ENCODE measurements at places on chromosomes 11 and 22.

DNA sequence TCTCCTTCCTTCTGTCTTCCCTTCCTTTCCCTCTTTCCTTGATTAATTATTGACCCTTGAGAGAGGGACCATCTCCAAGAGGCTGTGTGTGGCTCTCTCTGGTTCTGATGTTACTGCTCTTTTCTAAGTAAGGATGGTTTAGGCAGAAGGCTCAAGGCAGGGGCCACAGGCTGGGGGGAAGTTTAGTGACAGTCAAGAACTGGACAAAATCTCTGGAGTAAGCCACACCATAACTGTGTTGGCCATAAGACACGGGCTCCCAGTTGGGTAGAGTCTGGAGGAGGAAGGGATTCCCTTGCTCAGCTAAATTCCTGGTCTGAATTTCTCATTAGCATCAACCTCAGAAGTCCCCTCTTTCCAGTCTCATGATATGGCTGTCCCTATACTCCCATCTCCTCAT, 74.7 kb downstream of the BUD13 start:
- DNase-seq, result no peak

DNA sequence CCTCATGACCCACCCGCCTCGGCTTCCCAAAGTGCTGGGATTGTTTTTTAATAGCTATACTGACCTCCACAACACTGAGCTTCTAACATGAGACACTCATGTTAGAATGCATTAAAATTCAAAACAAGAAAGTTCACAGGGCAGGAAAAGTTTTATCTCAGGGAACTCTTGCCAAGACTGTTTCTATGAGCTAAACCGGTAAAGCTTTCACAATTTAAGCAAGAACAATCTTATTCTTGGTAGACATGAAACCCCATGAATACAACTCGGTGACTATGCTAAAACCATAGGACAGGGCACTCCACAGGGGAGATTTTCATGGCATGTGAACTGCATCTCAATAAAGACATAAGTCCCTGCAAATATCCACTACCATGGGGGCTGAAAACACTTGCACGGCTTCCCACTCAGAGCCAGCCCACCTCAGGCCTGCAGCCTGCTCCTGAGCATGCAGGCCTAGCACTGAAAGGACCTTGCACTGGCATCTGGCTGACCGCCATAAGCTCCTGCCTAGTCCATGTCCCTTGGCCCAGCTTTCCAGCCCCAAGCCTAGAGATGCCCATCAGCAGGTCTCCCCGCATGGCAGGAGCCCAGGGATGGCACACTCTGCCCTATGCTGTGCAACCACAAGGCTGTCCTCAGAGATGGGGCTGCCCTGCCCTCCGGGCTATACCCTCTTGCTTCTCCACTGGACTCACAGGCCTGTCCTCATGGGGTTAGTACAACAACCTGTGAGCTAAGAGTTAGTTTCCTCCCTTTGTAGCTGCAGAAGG, 58.4 kb downstream of the DGCR2 start:
- no peak for DNase-seq

DNA sequence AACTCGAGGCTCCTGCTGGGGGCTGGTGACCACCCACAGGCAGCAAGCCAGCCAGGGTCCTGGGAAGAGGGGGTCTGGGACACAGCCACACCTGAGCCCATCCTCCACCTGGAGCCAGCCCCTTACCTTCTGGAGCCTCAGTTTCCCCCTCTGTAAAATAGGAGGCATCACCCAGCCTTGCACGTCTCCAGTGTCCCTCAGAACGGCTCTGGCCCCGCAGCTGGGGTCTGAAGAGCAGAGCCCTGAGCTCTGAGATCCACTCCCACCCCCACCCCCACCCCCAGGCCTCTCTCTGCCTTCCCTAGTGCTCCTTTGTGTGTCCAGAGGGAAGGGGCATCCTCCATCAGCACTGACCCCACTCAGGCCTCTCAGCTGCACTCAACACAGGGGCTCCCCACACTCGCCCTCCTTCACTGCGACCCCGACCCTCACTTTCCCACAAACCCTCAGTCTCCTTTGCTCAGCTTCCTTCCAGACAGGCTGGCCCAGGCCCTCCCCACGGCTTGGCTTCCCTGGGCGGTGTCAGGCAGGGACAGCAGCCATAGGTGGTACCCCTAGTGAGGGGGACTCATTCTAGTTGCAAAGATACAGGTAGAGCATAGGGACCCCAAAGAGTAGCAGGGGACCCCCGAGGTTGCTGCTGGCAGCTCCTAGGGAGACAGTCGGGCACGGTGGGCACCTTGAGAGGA, 33.3 kb upstream of the KCNQ1OT1 start:
- DNase-seq, result no peak

- DNase-seq, result no peak
Measured at GRCh38 chr11:5639953-5640352, 15.2 kb downstream of the TRIM34 start.

DNA sequence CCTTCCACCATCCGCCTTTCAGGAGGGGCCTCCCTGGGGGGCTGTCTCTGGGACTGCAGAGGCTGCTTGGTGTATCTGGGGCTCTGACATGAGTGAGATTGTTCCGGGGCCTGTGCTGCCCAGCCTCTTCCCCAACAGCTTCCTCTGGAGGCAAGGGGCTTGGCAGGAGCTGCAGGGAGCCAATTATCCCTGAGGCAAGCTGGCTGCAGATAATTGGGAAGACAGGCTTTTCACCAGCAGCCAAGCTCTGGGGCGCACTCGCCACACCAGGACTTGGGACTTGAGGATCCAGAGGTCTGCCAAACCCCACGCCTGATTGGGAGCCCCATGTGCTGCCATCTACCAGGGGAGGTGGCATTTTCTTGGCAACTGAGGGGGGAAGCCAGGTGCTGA, 15.6 kb upstream of the RTN4R start:
- no peak for DNase-seq

- no peak for DNase-seq
Measured at GRCh38 chr11:131253142-131253655, 117.2 kb upstream of the NTM start.

Data from NCI-H1048 (cell line).